ENCODE measurements at places on chromosomes 2 and 18.

GRCh38 chr18:25284861-25285550 is 67.0 kb downstream of the ZNF521 start:
- DNase-seq = no peak

GRCh38 chr2:17634997-17635396 is 94.5 kb downstream of the VSNL1 start:
- no peak for DNase-seq

DNA sequence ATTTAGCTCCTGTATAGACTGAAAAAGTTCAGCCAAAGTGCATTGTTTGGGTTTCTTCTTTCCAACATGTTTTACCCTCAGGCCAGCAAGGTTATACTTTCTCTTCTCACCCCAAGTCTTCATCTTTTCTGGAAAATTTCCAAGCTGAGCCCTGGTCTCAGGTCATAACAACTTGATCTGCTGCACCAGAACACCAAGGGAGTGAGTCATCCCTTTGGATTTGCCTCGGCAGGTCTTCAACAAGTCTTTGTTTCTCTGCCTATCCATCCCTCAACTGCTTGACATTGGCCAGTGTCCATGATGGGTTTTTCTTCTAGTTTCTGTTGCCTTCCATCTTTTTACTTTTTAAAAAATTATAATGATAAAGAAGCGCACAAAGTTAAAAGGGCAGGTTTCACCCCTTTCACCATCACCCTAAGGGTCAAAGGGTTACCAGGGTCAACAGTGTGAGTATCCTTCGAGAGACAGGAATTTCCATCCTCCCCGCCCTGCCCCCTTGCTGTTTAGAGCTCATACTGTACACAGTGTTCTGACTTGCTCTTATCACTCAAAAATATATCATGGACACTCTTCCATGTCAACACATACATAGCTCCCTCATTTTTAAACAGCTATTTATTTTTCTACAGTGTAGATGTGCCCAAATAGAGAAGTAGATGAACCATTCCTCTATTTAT is 5.7 kb upstream of the SPATS2L start:
- DNase-seq = no peak

- DNase-seq = no peak
Measured at GRCh38 chr2:174007010-174007409, 41.8 kb upstream of the SP3 start.

- no peak for DNase-seq
Measured at GRCh38 chr2:54768772-54769428, 45.4 kb downstream of the EML6 start.

- no peak for DNase-seq
Measured at GRCh38 chr2:73105511-73105971, 7.2 kb downstream of the RAB11FIP5 start.

GRCh38 chr2:143530758-143531157 is 401.5 kb downstream of the ARHGAP15 start:
- DNase-seq = no peak

- DNase-seq = no peak
Measured at GRCh38 chr18:2983296-2983695, 29.6 kb downstream of the LPIN2 start.

DNA sequence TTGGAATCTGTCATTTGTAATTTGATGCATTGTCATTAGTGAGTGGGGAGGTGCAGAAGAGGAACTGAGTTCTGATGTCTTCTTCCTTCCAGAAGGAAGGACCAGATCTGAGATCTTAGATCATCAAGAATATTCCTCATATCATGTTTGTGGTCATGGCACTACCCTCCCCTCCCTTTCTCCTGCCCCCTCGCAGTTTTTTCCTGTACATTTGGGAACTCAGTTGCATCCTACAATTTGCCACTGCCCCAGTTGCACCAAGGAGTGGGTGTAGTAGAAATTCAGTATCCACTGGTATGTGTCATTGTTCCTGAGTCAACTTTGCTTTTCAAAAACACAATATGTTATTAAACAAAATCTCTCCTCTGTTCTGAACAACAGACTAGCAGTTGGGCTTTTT is 26.6 kb upstream of the ACVR1 start:
- DNase-seq = no peak

DNA sequence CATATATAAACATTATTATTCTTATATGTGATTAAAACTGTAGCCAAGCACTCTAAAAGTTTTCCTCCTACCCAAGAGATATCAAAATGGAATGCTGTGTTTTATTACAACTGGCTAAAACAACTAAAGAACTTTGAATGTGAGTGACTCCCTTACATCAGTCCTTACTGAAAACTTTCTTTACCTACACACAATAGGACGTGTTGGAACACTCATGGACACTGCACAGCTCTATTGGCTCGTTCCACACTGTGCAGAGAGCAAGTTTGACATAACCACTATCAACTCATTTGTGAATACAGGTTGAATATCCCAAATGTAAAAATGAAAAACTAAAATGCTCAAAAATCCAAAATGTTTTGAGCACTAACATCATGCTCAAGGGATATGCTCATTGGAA is 650.6 kb downstream of the SLC4A3 start:
- no peak for DNase-seq

DNA sequence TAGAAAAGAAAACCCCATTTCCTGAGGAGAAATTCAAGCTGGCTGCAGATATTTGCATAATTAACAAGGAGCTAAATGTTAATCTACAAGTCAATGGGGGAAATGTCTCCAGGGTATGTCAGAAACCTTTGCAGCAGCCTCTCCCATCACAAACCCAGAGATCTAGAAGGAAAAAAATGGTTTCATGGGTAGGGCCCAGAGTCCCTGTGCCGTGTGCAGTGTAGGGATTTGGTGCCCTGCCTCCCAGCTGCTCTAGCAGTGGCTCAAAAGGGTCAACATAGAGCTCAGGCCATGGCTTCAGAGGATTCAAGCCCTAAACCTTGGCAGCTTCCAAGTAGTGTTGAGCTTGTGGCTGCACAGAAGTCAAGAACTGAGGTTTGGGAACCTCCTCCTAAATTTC is 290.2 kb upstream of the TMEFF2 start:
- DNase-seq = no peak

DNA sequence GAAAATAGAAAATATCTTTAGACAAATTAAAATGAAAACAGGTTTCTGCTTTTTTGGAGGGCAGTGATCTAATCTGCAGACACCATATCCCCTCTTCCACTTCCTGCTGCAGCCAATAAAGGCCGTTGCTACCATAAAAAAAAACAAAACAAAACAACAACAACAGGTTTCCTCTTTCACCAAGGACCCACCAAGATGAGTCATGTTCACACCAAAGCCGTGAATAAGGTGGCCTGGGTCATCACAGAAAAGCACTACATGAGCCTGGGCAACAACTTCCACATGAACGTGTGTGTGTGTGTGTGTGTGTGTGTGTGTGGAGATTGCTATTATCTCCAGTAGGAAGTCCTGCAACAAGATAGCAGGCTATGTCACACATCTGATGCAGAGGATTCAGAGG is 24.8 kb upstream of the TFCP2L1 start:
- no peak for DNase-seq

- no peak for DNase-seq
Measured at GRCh38 chr2:173874894-173875237, 90.3 kb downstream of the SP3 start.

DNA sequence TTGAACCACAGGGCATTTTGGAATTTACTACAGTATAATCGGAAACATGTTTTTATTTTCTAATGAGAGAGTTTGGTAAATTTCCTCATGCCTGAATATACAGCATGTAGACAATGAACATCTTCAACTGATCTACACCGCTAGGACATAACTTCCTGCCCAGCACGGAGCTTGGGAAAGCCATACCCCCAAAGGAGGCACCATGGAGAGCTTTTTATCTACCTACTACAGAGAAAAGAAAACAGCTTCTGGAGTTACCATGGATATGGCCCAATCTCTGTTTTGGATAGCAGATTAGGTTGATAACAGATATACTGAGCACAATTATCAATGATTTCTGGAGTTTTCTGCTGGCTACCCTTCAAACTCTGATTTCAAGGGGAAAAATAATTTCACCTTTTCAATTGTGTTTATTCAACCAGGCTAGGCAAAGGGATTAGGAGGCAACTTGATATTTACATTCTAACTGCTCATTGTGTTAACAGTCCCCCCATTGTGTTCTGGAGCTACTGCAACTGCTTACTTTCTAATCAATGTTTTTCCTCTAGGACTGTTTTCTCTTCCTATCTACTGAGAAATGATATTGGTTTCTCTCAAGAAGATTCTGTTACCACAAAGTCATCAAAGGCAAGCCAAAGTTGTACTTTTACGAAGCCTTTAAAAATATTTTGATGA is 123.0 kb upstream of the ARHGAP28 start:
- DNase-seq = no peak

- DNase-seq = peak; percentile 60
Measured at GRCh38 chr2:30208453-30208852, 22.9 kb upstream of the LBH start.

- DNase-seq = no peak
Measured at GRCh38 chr2:45782986-45783385, 131.5 kb downstream of the PRKCE start.

DNA sequence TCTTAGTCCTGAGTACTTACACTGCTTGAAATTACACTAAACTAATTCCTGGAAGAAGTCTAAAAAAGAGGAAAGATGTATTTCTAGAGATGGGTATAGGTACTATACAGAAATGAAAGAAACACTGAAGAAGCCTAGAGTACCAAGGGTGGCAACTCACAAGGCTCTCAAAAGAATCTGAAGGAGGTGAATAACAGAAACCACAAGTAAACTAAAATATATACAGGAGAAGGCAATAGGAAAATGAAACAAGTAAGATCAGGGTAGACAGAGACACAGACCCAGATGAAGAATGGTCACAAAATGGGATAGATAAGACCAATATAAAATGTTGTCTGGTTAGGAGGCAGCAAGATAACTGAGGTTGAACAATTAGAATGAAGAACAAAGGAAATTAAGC is 59.9 kb downstream of the USP37 start:
- DNase-seq = no peak

GRCh38 chr2:101828257-101828656 is 130.8 kb downstream of the MAP4K4 start:
- no peak for DNase-seq

Measured in NCI-H2107 (cell line).